Activated naive CD4-positive, alpha-beta T cell treated with anti-CD3 and anti-CD28 coated beads, Interleukin-2, amount 50 U/mL, for 16 hours (primary cell): ENCODE measurements at places on chromosomes 2 and 18.

DNA sequence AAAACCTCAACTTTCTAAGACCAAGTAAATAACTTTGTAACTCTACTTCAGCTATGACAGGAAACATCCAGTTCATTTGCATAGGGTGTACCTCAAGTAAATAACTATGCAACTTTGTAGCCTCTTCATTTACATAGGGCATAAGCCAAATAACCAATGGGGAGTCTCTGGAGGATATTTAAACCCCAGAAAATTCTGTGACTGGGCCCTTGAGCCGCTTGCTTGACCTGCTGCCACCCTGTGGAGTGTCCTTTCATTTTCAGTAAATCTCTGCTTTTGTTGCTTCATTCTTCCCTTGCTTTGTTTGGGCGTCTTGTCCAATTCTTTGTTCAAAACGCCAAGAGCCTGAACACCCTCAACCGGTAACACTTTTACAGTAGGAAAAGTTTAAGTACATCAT, 1112.7 kb upstream of the NRXN1 start:
- DNase-seq: no peak

DNA sequence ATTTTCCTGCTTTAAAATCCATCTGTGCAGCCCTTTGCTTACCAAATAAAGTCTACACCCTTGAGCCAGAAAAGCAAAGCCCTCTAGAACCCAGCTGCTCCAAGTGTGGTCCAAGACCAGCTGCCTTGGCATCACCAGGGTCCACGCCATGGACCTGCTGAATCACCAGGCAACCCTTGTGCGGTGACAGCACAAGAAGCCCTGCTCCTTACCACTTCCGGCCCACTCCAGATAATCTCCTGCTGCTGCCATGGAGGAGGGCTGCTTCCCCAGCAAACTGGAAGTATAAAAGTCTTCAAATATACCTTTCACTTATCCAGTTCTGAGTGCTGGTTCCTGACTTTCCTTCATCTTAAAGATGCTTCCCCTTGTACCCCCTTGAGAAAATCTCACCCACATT, 106.0 kb upstream of the PKDCC start:
- DNase-seq: no peak

DNA sequence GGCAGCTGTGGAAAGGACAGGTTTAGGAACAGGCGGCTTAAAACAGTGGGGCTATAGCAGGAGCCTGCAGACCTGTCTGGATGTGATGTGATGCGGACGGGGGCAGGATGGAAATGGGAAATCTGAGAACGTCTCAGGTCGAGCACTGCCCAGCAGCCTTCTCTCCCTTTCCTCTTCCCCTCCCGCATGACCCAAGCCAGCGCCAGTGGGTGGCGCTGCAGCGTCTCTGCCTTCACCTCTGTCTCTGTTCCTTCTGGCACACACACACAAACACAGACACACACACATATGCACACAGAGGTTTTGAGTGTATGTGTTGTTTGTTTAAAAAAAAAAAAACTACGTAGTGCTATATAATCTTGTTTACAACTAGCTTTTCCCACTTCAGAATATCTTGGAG, 82.0 kb upstream of the SLC66A3 start:
- no peak for DNase-seq

GRCh38 chr2:135791418-135792190, 45.4 kb downstream of the LCT start:
- no peak for DNase-seq

GRCh38 chr2:200616656-200617055, 30.8 kb downstream of the AOX1 start:
- DNase-seq: no peak

- DNase-seq: no peak
Observed at GRCh38 chr2:47321411-47322031, 81.4 kb upstream of the MSH2 start.

- no peak for DNase-seq
Observed at GRCh38 chr2:55490554-55490953, 29.0 kb upstream of the CFAP36 start.

GRCh38 chr18:51865538-51865937, 474.5 kb upstream of the DCC start:
- DNase-seq: no peak

GRCh38 chr2:55017880-55018279, 32.4 kb downstream of the RTN4 start:
- no peak for DNase-seq
